M059J (cell line): ENCODE measurements at places on chromosomes 7 and 10. TPM values are rescaled to one million over a fixed set of nuclear protein-coding genes. Genes with fewer than 3 reads are reported as not detected.

The LIPM gene
- total RNA-seq: not detected in 2 replicates

The ECHDC3 gene
- total RNA-seq: not detected in 2 replicates

The TAS2R3 gene
- not detected in 2 replicates for total RNA-seq

GRCh38 chr10:19592276-19592675 is 224.0 kb upstream of the PLXDC2 start:
- DNase-seq: peak; percentile 56

DNA sequence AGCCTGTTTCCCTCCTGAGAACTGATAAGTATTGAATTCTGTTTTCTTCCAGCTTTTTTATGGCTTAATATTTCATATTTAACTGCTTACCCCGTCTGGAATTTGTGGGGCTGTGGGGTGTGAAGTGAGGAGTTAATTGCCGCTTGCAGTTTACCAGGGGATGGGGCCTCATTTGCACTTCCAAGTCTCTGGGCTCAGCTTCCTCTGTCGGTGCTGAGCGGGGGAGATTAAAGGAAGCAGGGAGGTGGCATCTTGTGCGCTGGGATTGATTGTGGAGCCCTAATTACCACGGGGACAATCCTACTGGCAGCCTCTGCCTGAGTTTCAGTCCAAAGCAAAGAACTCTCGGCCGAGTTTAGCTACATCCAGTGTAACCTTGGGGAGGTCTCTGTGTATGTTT is 33.4 kb downstream of the ELFN1 start:
- DNase-seq: no peak

- no peak for DNase-seq
Observed at GRCh38 chr10:71509444-71509843, 112.7 kb downstream of the CDH23 start.

GRCh38 chr10:95644901-95645300 is 11.6 kb downstream of the ALDH18A1 start:
- no peak for DNase-seq

GRCh38 chr10:119209736-119210355 is 2.5 kb downstream of the GRK5 start:
- no peak for DNase-seq

DNA sequence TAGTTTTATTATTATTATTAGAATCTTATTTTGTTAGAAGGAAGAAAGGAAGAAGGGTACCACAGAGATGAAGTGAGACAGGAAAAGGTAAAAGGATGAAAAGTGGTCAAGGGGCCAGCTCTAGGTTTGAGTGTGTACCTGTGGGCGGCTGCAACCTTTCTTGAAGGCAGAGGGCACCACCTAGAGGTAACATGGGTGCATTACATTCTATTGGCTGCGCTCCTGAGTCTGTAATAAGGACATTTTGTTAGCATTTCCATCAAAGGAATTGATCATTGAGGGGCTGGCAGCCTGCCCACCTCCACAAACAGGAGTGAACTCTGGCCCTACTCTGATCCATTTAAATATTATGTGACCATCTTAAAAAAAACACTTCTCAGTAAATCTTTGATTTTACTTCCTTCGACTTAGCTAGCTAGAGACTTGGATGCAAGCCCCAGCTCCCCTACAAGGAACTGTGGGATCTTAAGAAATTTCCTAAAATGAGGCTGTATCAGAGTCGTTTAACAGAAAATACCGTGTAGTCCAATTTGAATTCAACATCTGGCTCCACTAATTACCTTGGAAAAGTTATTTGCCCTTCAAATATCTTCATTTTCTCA is 610.4 kb downstream of the IPMK start:
- peak; percentile 41 for DNase-seq
